Activated CD4-positive, alpha-beta memory T cell treated with anti-CD3 and anti-CD28 coated beads, Interleukin-2, amount 10 ng/mL, durations not matched to agents 7 days and 5 days (primary cell): ENCODE measurements at places on chromosomes 3 and 15. TPM values are rescaled to one million over a fixed set of nuclear protein-coding genes. Genes with fewer than 3 reads are reported as not detected.

Gene ALPK3
- total RNA-seq = 0.20 TPM

Gene FGF12
- not detected for total RNA-seq

- DNase-seq = no peak
Observed at GRCh38 chr3:178059119-178059518, 477.1 kb upstream of the KCNMB2 start.

DNA sequence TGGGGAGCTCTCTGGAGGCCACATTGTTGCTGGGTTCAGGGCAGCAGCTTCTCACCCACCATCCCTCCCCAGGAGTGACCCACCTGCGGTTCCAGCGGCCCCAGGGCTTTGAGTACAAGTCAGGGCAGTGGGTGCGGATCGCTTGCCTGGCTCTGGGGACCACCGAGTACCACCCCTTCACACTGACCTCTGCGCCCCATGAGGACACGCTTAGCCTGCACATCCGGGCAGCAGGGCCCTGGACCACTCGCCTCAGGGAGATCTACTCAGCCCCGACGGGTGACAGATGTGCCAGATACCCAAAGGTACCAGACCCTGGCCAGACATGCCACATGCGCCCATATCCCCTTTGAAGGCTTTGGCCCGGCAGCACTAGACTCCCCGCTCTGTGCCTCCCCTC is 26.1 kb downstream of the SHF start:
- no peak for DNase-seq

DNA sequence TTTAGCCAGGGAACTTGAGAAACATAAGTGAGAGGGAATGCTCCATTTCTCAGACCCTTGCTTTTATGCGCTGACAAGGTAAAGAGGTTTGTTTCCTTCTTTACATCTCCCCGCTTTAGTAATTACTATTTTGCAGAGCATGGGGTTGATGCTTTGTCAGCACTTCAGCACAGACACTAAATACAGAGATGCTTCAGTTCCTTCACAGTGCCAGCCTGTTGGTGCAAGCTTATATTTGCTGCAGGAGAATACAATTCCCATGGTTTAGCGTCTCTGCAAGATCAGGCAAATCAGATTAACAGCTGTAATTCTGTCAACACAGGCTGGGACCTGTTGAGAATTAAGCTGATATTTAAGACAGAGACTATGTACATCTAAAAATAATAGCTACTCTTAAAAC is 2.9 kb downstream of the FMN1 start:
- DNase-seq = no peak

- no peak for DNase-seq
Observed at GRCh38 chr3:15007681-15008141, 57.4 kb downstream of the MRPS25 start.

- no peak for DNase-seq
Observed at GRCh38 chr3:21795921-21796320, 44.9 kb upstream of the ZNF385D start.

GRCh38 chr3:177693616-177694264 is 496.5 kb upstream of the TBL1XR1 start:
- no peak for DNase-seq

DNA sequence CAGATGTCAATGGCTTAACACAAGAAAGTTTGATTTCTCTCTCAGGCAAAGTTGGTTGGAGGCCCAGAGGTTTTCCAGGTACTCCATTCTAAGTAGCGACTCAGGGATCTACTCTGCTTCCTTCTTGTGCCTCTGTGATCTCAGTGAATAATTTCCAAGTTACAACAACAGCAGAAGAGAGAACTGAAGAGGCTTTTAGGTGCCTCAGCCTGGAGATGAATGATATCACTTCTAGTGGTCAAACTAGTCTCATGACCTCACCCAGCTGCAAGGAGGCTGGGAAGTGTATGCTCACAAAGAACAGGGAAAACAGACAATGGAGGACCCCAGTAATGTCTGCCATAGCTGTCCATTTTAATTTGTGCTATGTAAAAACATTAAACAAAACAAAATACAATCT is 4.6 kb upstream of the PRICKLE2 start:
- no peak for DNase-seq

- no peak for DNase-seq
Observed at GRCh38 chr3:60552581-60552980, 698.7 kb downstream of the FHIT start.
